ENCODE measurements at places on chromosomes 4 and X.

DNA sequence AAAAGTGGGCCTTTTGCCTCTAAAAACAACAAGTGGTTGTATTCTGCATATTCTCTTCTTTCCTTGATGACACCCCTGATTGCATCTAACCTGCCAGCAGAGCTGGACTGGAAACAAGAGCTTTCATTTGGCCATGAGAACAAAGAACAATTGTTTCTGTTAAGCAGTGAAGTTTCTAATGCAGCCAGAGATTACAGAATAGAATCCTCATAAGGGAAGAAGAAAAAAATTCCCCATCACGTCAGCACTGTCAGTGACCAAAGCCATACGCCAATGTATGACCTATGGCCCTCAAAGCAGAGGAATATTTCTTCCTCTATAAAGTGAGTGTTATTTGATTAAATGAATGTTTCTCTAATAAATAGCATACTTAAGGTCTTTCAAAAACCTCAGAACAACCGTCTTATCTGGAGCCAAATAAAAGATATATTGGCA lies 529.1 kb upstream of the INTU start:
- DNase-seq = no peak

DNA sequence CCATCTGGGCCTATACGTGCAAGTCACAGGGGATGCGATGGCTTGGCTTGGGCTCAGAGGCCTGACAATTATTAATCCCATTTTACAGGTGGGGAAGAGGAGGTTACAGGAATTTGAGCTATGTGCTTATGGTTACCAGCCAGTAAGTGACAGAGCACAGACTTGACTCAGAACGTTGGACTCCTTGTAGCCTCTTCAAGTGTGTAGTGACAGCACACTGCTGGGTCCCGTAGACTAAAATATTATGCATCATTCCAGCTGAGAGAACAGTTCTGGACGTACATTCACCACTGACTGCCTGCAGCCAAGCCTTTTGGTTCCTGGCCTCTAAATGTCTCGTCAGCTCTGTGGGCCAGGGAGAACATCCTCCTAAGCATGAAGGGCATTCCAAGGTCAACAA lies 314.5 kb downstream of the GPAT3 start:
- DNase-seq = no peak

- DNase-seq = no peak
Observed at GRCh38 chr4:5722328-5722727, 11.3 kb downstream of the EVC start.

GRCh38 chr4:81509822-81510221 lies 38.1 kb upstream of the RASGEF1B start:
- DNase-seq = no peak

DNA sequence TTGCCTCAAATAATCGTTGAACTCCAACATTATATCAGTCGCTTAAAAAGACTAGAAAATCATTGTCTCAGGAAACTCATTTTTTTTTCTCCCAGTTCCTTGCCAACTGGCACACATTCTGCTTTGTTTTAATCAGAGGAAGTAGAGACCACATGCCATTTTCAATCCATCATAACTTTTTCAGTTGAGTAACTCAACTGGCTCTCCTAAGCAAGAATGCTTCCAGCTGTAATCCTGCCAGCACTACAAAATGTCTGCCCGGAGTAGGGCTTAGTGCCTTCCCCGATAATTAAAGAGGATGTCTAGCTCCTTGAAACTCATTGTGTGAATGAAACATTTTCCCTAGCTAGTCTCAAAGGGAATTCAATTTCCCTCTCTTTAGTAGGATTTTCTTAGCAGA lies 33.0 kb downstream of the FREM3 start:
- DNase-seq = no peak

DNA sequence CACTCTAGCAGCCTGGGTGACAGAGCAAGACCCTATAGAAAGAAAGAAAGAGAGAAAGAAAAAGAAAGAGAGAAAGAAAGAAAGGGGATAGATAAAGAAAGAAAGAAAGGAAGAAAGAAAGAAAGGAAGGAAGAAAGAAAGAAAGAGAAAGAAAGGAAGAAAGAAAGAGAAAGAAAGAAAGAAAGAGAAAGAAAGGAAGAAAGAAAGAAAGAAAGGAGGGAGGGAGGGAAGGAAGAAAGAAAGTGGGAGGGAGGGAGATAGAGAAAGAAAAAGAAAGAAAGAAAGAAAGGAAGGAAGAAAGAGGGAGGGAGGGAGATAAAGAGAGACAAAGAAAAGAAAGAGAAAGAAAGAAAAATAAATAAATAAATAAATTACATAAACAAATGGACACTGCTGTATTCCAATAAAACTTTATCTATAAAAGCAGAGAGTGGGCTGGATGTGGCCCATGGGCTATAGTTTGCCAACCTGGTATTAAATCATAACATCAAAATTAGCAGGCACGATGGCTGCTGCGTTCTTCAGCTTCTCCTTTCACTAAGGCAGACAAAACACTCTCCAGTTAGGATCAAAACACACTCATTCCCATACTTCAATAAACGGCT lies 165.0 kb downstream of the ZNF674 start:
- no peak for DNase-seq

DNA sequence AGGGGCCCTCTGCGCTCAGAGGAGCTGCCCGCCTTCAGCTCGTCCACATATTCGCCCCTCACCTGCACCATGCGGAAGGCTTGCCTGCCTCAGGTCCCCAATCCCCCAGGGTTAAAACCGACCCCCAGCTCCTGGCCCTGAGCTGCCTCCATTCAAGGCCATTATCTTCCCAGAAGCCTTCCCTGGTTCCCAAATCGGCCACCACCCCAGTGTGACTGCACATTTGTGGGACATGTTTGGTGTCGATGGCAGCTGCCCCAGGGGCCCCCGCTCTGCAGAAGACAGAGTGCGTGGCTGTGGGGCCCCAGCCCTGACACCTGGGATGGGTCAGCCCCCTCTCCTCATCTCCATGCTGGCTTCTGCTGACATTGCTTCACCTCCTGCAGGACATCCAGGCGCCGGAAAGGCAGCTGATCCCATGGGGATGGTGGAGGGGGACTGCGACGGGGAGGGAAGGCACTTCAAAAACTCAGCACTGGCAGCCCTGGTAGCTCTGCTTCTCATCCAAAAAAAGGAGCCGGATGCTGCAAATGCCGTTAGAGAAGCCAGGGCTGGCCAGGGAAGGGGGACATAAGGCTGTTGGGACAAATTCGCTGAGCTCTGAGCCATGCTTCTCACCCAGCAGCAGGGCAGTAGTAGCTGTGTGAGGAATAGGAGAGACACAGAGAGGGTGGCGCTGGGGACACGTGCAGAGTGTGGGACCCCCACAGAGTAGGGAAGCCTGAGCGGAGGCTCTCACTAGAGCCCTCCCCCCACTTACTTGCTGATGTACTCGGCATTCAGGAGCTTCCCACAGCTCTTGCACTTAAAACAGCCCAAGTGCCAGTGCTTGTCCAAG lies 78.5 kb downstream of the ABLIM2 start:
- DNase-seq = no peak

- DNase-seq = peak; percentile 12
Observed at GRCh38 chrX:2928583-2929434, at the start of gene ARSD. Gene ARSD (minus strand): TSS chrX:2929339. CDS start chrX:2929275, 64 bp downstream.

- DNase-seq = no peak
Observed at GRCh38 chr4:111022758-111023157, 399.9 kb upstream of the PITX2 start.

DNA sequence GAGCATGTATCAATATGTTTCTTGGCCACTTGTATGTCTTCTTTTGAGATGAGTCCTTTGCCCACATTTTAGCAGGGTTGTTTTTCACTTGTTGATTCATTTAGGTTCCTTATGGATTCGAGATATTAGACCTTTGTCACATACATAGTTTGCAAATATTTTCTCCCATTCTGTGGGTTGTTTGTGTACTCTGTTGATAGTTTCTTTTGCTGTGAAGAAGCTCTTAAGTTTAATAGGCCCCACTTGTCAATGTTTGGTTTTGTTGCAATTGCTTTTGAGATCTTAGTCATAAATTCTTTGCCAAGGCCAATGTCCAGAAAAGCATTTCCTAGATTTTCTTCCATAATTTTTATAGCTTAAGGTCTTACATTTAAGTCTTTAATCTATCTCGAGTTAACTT lies 280.7 kb upstream of the GALNT7 start:
- no peak for DNase-seq

DNA sequence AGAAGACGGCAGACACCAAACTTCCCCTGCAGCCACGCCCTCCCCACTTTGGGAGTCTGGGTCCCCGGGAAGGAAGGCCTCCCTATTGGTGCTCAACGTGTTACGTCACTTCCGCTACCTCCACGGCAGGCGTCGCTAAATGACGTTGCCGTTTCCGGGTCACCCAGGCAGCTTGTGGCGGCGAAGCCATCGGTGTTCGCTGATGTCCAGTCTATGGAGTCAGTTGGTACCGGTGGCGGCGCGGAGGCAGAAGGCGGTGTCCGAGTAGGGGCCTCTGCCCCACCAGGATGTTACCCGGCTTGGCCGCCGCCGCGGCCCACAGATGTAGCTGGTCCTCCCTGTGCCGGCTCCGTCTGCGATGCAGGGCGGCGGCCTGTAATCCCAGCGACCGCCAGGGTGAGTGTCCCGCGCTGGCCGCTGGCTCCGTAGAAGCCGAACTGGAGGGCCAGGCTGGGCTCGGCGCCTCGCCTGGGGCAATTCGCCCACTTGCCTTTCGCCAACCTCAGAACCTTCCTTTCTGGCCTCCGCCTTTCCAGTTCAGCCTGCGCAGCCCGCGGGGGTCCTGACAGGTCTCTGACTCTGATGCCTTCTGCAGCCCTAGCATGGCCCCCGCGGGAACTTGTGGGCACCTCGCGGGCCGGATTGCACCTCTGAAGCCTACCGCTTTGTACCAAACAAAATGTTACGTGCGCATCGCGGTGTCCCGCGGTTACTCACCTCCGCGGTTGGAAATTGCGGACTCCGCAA lies at the start of gene SLC30A9:
TSS of gene SLC30A9 (plus strand) at position 166 of the 747 bp plus-strand sequence. CDS start at position 288, 122 bp downstream.
- DNase-seq = peak; percentile 85

- no peak for DNase-seq
Observed at GRCh38 chr4:15897577-15897976, 41.0 kb downstream of the FGFBP1 start.

- no peak for DNase-seq
Observed at GRCh38 chrX:36856849-36857248, 151.3 kb upstream of the FAM47C start.

- DNase-seq = no peak
Observed at GRCh38 chrX:121639781-121640180, 592.4 kb downstream of the GLUD2 start.

DNA sequence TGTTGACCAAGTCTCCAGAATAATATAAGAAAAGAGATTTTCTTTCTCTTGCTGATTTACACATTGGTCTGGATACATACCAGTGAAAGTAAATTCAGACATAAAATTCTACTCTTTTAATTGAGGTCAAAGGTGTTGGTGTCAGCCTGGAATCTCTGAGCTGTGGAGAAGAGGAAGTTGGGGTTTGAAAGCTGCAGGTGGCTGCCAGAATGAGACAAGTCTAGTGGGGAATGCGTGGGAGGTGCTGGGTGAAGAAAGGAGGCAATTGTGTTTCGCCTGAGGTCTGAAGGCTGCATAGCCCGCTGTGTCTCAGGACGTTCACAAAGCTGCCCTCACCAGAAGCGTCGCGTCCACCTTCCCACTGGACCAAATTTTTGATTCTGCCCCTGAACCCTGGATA lies 31.2 kb downstream of the PHEX start:
- no peak for DNase-seq

- no peak for DNase-seq
Observed at GRCh38 chrX:140713174-140713539, 3.6 kb downstream of the LINC00632 start.

DNA sequence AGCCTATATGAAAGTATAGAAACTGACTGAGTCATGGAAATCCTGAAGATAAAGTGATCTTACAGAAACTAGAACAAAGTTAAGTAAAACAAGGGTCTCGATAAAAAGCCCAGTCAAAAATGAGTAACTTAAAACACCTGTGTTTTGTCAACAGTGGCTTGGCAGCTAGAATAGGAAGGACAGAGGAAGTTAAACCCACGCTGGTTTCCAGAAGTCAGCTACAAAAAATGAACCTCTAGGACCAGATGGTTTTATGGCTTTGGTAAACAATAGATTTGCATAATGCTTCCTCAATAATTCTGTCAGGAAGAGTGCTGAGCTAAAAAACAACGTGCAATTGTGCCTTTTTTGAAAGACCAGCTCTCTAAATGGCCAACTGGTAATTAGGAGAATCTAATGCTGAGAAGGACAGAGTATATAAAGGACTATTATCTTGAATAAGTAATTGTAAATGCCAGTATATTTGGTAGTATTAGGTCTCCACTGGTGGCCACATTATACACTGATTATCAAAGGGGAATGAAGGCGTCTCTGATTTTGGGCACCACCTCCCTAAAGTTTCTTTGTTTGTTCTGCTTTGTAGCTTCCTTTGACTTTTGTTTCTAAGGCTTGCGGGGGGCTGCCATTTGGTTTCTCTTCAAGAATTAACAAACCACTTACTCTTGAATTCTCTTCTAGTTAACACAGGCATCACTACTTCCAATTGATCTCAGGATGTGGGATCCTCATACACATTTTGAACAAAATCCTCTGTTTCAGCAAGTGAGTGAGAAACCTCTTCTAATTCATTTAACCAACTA lies 72.2 kb upstream of the PPP3CA start:
- no peak for DNase-seq

Data from stimulated activated CD8-positive, alpha-beta memory T cell treated with anti-CD3 and anti-CD28 coated beads, Interleukin-2, amount 100 ng/mL, for 1 hour (primary cell).